ENCODE measurements at places on chromosomes 7 and 10.

- DNase-seq = no peak
Observed at GRCh38 chr10:57898231-57898630, 369.5 kb downstream of the IPMK start.

DNA sequence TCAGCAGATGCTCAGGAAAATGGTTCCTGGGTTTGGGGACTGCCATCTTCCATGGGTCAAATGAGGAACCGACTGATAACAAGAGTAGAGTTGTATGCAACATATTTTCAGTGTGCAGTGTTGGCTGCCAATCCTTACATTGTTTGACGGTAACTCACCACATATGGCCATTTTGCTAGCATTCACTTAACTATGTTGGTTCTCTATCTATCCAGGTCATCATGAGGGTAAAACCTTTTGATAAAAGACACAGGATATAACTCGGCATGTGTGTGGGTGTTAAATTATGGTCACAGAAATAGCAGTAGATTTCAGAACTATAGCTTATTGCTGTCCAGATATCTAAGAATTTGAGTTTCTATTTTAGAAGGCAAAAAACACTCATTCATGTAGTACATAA, 140.7 kb upstream of the AOAH start:
- DNase-seq = no peak

- no peak for DNase-seq
Observed at GRCh38 chr10:21172542-21172929, 275.4 kb upstream of the NEBL start.

DNA sequence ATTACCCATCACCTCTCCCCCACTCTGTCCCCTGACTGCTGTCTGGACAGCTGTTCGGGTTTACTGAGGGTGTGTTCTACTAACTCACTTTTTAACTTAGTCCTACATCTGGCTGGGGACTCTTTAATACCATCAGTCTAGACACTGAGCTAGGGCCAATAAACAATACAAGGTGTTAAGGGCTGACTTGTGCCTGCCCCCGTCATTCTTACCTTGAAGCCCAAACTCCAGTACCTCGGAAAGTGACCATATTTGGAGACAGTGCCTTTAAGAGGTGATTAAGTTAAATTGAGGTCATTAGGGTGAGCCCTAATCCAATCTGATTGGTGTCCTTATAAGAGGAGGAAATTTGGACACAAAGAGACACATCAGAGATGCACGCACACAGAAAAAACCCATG, 35.7 kb downstream of the STEAP1B start:
- no peak for DNase-seq

DNA sequence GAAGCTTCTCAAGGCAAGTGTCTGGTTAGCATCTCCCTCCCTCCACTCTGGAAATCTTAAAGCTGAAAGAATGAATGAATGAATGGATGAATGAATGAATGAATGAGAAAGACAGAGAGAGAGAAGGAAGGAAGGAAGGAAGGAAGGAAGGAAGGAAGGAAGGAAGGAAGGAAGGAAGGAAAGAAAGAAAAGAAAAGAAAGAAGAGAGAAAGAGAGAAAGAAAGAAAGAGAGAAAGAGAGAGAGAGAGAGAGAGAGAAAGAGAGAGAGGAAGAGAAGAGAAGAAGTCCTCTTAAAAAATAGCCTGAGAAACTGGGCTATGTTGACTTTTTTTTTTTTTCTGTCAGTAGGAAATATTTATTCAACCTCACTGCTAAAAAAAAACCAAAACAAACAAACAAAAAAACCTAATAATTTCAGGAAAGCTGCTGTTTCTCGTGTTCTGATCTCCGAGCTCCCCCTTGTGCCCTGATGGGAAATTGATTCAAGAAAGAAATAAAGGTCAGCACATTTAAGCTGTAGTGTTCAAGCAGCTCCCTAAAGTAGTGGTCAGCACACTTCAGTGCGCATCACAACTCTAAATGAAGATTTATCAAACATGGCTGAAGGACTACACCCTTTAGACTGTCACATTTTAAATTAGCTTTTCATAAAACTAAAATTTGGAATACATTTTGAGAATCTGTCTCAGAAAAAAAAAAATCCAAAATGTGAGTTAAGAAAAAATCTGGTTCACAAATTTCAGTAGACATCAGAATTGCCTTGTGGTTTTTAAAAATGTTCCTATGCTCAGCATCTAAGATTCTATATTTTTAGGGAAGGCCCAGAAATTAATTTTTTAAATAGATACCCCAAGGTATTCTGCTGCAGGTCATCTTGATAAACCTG, 154.3 kb downstream of the ELAPOR2 start:
- no peak for DNase-seq

GRCh38 chr7:30836991-30837390, 65.8 kb downstream of the MINDY4 start:
- DNase-seq = no peak

- DNase-seq = no peak
Observed at GRCh38 chr7:21828841-21829240, 116.9 kb downstream of the CDCA7L start.

GRCh38 chr10:12201543-12201942, 5.6 kb downstream of the CDC123 start:
- DNase-seq = no peak

- DNase-seq = no peak
Observed at GRCh38 chr7:152344253-152344652, 91.5 kb downstream of the KMT2C start.

DNA sequence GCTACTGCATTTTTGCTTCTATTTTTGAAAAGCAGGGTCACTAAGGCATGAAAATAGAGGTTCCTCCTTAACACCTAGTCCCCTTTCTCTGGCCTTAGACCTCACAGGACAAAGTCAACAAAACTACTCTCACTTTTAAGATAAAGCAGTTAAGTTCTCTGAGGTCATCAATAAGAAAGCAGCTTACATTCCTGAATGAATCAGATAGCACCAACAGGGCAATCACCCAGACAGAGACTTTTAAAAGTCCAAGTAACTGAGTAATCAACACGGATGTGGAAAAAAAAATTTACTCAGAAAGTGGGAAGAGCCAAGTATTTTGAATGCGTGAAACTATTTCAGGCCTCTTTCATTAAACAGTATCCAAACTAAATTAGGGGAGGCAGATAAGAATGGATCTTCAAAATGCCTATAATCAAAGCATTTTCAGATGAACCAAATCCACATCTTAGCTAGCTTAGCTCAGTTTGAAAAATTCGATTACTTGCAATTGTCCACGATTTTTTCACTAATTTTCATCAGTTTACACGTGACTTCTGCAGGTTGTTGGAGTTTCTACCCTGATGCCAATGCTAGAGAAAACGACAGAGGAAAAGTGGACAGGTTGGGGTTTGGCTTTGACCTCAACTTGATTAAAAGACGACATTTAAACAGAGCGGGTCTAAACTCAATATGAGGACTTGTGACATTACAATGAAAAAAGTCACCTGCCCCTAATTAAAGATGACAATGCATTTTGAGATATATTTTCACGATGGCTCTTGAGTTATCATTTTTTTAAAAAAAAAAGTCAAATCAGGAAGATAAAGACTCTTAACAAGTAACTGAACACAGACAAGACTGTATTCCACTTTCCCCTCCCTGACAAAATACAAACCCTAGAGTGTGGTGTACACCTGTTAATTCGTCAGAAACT, 1.6 kb downstream of the BEND7 start:
- DNase-seq = no peak

GRCh38 chr10:48900371-48900801, 39.3 kb downstream of the LRRC18 start:
- DNase-seq = no peak

- no peak for DNase-seq
Observed at GRCh38 chr7:5670183-5670935, 111.1 kb downstream of the RNF216 start.

- DNase-seq = no peak
Observed at GRCh38 chr10:72218726-72219125, 2.6 kb upstream of the ASCC1 start.

GRCh38 chr7:100894860-100895700, 608 bp downstream of the ACHE start:
- peak; percentile 46 for DNase-seq

- DNase-seq = no peak
Observed at GRCh38 chr10:95375418-95375817, 84.6 kb upstream of the PDLIM1 start.

- DNase-seq = no peak
Observed at GRCh38 chr10:80460399-80461207, 6.5 kb downstream of the TSPAN14 start.

- DNase-seq = no peak
Observed at GRCh38 chr7:81776948-81777630, 7.2 kb upstream of the HGF start.

GRCh38 chr10:98466861-98467505, 20.2 kb upstream of the HPS1 start:
- no peak for DNase-seq

DNA sequence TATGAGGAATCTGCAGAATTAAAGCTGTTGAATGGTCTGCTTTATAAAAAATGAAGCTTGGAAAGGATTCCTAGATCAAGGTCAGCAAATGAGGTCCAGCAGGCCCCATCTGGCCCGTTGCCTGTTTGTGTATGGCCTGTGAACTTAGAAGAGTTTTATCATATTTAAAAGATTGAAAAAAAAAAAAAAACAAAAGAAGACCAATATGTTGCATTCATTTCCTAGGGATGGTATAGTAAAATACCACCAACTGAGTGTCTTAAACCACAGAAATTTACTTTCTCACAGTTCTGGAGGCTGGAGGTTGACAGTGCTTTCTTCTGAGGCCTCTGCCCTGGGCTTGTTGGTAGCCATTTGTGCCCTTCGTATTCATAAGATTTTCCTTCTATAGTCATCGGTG, 109.2 kb downstream of the PPP1R3A start:
- DNase-seq = no peak

GRCh38 chr7:117347480-117347879, 24.6 kb upstream of the WNT2 start:
- no peak for DNase-seq

- no peak for DNase-seq
Observed at GRCh38 chr7:142508251-142508650, 241.0 kb upstream of the PRSS1 start.

DNA sequence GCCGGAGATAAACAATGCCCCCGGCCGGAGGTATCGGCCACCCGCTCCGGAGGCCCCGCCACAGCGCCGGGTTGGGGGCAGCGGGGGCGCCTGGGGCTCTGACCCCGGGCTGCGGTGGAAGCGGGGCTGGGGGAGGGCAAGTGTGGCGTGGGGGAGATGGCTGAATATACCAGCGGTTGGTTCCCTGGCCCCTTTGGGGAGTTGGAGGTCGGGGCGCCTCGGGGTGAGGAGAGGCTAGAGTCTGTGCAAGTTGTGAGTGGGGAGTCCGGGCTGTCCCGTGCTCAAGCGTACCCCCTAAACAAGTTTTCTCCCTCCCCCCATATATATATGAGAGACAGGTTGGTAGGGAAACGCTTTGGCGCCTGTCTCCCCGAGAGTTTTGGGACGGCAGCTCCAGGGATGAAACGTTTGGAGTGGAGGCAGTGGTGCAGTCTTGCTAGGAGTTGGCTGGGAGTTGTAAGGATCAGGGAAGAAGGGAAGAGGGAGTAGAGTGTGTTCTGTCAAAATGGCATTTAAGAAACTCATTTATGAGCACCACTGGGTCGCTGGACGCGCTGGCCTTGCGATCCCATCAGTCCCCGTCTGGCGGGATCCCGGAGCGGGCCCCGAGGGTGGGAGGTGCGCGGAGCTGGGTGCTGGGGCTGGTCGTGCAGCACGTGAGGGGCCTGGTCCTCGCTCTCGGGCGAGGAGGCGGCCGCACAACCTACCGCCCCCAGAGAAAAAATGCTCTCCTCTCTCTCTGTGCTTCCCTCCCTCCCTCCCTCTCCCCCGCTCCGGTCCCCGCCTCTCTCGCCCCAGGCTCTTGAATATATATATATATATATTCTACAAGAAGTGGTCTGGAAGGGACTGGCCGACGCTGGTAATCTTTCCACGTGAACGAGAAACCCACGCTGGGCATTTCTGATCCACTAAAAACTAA, 1.1 kb downstream of the TET1 start:
- no peak for DNase-seq

DNA sequence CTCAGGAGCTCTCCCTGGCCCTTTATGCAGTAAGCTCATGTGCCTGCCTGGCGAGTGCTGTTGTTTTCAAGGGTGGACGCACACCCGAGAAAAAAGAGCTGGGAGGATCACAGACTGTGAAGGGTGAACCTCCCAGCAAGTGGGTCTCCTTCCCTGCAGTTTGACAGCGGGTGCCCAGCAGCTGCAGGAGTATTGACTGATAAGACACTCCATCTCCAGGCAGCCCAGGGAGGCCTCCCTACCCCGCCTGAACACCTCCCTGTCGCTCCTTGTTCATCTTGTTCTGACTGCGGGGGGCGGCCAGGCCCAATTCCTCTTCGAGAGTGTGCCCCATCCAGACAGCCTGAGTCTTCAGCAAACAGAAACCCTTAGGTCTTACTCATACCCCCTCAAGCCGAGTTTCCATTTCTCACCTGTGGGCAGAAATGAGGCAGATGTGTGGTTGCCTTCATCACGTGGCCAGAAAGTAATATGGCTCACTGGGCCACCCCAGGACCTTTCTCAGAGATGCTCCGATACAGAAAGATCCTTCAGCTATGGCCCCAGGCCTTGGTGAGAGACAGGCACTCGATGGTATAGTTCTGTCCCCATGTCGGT, 17.2 kb downstream of the MDH2 start:
- DNase-seq = no peak

- DNase-seq = no peak
Observed at GRCh38 chr7:128323040-128323439, 20.7 kb downstream of the RBM28 start.

- DNase-seq = no peak
Observed at GRCh38 chr10:3123571-3124411, 48.8 kb downstream of the PITRM1 start.

DNA sequence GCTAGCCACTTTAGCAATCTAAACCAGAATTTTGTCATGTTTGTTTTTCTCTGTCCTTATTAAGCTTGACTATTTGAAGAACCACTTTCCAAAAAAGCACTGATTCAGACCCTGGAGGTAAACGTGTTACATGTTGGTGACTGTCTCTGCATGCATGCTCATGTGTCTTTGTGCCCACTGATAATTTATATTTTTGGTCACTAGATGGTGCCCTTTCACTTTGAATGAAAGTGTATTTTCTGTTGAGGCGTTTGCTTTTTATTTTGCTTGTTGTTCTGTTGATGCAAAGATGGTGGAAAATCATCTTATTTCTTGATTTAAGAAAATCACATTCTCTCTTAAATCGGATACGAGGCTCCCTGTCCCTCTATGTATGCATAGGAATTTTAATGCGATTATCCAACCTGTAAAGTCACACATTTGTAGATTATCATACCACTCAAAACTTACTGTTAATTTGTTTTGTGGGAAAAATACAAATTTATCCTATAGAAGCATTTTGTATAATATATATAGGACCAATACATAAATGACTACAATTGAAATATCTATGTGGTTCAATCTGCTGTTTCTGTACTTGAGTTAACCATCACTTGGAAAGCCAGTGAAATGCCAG, 269.3 kb downstream of the BICC1 start:
- DNase-seq = no peak

- DNase-seq = no peak
Observed at GRCh38 chr7:121016966-121017365, 28.5 kb downstream of the CPED1 start.

- no peak for DNase-seq
Observed at GRCh38 chr7:40324914-40325313, 190.1 kb downstream of the SUGCT start.

- no peak for DNase-seq
Observed at GRCh38 chr7:69739190-69739589, 140.9 kb downstream of the AUTS2 start.
